ENCODE measurements at places on chromosomes 12 and 14. TPM values are rescaled to one million over a fixed set of nuclear protein-coding genes. Genes with fewer than 3 reads are reported as not detected.

- H3K4me3 ChIP-seq: no peak overlapping the region
- no peaks in the 10 kb centered on the region for H3K36me3 ChIP-seq
- peaks cover 16% of the 10 kb centered on the region for H3K4me1 ChIP-seq
- H3K27me3 ChIP-seq: no peaks in the 10 kb centered on the region
These were observed 15.9 kb downstream of the TAOK3 start for GRCh38 chr12:118356809-118357256.

- H3K4me3 ChIP-seq: peak within 1 kb of the TSS; percentile 83
- no peaks in the 10 kb centered on the region for H3K27me3 ChIP-seq
- peaks cover 47% of the 10 kb centered on the region for H3K4me1 ChIP-seq
- DNase-seq: peak; percentile 77
- H3K27ac ChIP-seq: peak within 1 kb of the TSS; percentile 95
These were observed at the start of gene ACVR1B for GRCh38 chr12:51951199-51951842. ACVR1B (plus strand) TSS chr12:51951699; CDS start chr12:51951744, 45 bp downstream.

DNA sequence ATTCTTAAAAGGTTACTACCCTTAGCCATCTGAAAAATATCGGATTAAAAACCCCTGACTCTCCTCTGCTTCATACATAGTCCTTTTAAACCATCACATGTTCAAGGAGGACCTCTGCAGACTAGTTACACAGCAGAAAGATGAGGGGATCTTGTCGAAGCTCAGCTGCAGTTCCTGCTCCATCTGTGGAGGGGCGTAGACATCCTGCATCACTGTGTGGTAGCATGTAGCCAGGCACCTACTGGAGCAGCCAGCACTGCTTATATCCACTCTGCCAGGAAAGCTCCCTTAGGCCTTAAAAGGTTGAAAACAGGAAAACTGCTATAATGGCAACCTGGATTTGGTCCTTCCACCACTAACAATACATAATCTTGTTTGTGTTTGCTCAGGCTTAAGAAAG lies 57.6 kb upstream of the STRN3 start:
- H3K36me3 ChIP-seq: no peaks in the 10 kb centered on the region
- no peak overlapping the region for H3K4me3 ChIP-seq
- H3K4me1 ChIP-seq: peaks cover 3% of the 10 kb centered on the region
- no peak overlapping the region for H3K27ac ChIP-seq

AJUBA gene
- total RNA-seq: 5.0 TPM

GRCh38 chr12:67892259-67893021 lies 96.8 kb upstream of the IFNG-AS1 start:
- no peaks in the 10 kb centered on the region for H3K27me3 ChIP-seq
- peak overlapping the region; percentile 69 for H3K27ac ChIP-seq
- peaks cover 23% of the 10 kb centered on the region for H3K4me1 ChIP-seq
- H3K4me3 ChIP-seq: no peak overlapping the region

- no peaks in the 10 kb centered on the region for H3K27me3 ChIP-seq
- no peak for DNase-seq
- no peaks in the 10 kb centered on the region for H3K36me3 ChIP-seq
- no peak overlapping the region for H3K27ac ChIP-seq
These were observed 166.2 kb downstream of the PTPRO start for GRCh38 chr12:15488481-15488880.

DNA sequence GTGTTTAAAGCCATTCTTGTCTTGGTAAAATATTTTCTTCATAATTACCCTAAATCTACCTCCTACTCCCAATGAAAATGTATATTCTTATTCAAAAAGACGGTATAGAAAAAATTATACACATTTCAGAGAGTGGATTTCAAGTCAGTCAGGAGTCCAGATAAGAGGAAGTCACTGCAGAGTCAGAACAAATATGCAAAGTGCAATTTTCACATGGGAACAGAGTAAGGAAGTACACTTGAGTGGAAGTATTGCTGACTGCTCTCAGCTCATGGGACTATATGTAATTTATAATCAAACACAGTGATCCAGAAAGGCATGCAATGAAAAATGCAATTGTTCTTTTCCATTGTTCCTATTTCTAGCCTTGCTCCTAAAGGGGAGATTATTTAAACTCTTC lies 1128.0 kb downstream of the AACS start:
- no peaks in the 10 kb centered on the region for H3K36me3 ChIP-seq
- peaks cover 9% of the 10 kb centered on the region for H3K27me3 ChIP-seq
- no peak overlapping the region for H3K4me3 ChIP-seq
- no peak for DNase-seq
- H3K27ac ChIP-seq: no peak overlapping the region
- H3K4me1 ChIP-seq: no peaks in the 10 kb centered on the region

DNA sequence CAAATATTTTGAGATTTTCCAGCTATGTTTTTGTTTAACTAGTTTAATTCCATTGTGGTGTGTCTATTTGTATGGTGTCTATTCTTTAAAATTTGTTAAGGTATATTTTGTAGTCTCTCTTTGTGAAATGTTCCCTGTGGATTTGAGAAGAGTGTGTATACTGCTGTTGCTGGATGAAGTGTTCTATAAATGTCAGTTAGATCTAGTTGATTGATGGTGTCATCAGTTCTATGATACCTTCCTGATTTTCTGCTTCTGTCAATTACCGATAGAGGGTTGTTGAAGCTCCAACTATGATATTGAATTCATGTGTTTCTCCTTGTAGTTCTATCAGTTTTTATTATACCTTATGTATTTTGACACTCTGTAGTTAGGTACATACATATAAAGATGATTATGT lies 53.1 kb downstream of the FUT8 start:
- H3K27ac ChIP-seq: no peak overlapping the region
- no peak overlapping the region for H3K4me3 ChIP-seq
- H3K27me3 ChIP-seq: no peaks in the 10 kb centered on the region
- no peak for DNase-seq
- H3K36me3 ChIP-seq: no peaks in the 10 kb centered on the region

- no peaks in the 10 kb centered on the region for H3K4me1 ChIP-seq
- no peaks in the 10 kb centered on the region for H3K27me3 ChIP-seq
- H3K36me3 ChIP-seq: no peaks in the 10 kb centered on the region
- no peak for DNase-seq
- H3K27ac ChIP-seq: no peak overlapping the region
- no peak overlapping the region for H3K4me3 ChIP-seq
These were observed 52.0 kb upstream of the CRY1 start for GRCh38 chr12:107145397-107145796.

DNA sequence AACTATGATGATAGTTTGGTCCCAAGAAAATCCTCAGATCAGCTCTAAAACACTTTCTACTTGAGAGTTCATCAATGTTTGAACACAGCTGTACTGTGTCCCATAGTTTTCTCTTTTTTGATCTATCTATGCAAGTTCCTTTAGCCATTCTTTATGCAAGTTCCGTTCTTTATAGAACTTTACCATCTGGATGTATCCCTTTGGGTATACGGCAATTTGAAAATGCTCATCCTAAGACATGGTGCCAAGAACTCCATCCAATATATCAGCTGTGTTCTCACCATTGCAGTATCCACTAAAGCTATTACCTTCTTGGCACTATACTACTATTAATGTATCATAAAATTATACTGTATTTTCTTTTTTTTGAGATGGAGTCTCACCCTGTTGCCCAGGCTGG lies 276.9 kb downstream of the NOVA1 start:
- no peaks in the 10 kb centered on the region for H3K4me1 ChIP-seq
- H3K27ac ChIP-seq: no peak overlapping the region
- DNase-seq: no peak
- H3K4me3 ChIP-seq: no peak overlapping the region
- no peaks in the 10 kb centered on the region for H3K27me3 ChIP-seq

CLEC1B gene
- 0.53 TPM for total RNA-seq

GRCh38 chr12:98699586-98699985 lies 54.5 kb downstream of the APAF1 start:
- peaks cover 19% of the 10 kb centered on the region for H3K36me3 ChIP-seq
- peaks cover 6% of the 10 kb centered on the region for H3K4me1 ChIP-seq
- no peak overlapping the region for H3K27ac ChIP-seq
- no peaks in the 10 kb centered on the region for H3K27me3 ChIP-seq
- DNase-seq: no peak

GRCh38 chr12:106030210-106031071 lies 108.3 kb downstream of the NUAK1 start:
- DNase-seq: no peak
- no peaks in the 10 kb centered on the region for H3K4me1 ChIP-seq
- H3K4me3 ChIP-seq: no peak overlapping the region
- H3K36me3 ChIP-seq: no peaks in the 10 kb centered on the region

DNA sequence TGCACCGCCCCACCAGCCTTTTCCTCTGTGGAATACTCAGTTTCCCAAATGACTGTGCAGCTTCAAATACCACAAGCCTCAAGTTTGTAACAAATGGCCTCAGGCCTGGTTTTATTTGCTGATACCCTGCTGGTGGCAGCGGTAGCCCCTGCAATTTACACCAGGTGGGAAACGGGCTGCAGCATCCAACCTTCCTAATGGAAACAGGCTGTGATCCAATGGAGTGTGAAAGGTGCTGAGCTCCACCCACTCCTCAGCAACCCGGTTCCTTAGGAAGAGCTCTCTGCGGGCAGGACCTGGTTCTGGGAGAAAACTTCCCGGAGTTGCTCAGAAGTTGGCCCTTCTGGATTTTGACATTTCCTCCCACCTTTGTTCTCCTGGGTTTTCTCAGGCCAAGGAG lies 41.7 kb upstream of the LTA4H start:
- H3K4me1 ChIP-seq: no peaks in the 10 kb centered on the region
- no peak overlapping the region for H3K27ac ChIP-seq
- no peaks in the 10 kb centered on the region for H3K36me3 ChIP-seq
- DNase-seq: no peak
- H3K27me3 ChIP-seq: no peaks in the 10 kb centered on the region
- H3K4me3 ChIP-seq: no peak overlapping the region

DNA sequence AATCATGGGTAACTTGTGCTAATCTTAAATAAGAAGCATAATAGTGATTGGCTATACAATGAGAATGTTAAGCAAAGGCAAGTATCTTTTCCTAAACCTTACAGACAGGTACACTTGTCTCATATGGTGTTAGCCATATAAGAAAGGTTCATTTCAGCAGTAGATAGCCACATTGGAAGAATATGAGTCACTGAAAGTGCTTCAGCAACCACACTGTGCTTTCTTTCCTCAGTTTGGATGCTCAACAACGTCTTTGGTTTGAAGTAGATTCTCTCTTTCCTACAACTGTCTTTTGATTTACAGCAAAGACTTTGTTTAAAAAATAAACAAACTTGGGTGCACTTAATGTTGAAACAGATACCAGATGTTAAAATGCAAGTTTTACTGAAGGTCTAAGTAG lies 8.9 kb downstream of the DDHD1 start:
- H3K4me3 ChIP-seq: no peak overlapping the region
- DNase-seq: no peak
- H3K27me3 ChIP-seq: no peaks in the 10 kb centered on the region
- no peak overlapping the region for H3K27ac ChIP-seq
- no peaks in the 10 kb centered on the region for H3K4me1 ChIP-seq

DNA sequence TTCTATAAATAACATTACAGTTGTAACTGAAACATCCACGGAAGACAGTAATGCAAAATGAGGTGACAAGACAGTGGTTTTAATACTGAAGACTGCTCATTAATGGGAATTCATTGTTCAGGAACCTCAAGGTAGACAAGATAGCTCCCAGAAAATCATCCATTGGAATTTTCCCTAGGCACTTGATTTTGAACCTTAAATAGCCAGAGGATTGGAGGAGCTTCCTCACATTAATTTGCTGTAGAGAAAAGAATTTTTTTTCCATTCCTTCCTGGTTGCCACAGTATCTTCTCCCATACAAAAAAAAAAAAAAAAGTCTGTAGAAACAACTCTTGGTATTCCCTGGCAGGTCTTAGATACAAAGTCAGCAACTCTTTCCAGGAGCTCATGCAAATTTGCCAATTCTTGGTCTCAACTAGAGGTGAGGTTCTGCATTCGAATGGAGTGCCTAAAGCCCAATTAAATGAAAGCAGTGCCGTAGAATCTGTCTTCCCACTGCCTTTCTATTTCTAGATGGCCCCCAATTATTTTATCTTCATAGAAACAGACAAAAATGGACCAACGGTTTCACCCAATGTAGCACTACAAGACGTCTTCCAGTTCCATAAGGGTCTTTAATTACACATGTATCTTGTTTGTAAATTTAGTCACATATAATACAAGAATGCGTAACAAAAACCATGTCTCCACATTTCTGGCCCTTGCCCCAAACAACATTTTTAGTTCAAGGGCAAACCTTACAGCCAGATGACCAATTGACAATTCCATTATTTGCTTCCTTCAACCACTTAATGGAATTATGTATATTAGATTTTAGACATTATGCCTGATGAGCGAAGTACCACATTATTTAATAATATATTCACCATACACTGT lies 13.5 kb downstream of the SLC38A2 start:
- no peaks in the 10 kb centered on the region for H3K27me3 ChIP-seq
- H3K4me3 ChIP-seq: no peak overlapping the region
- DNase-seq: no peak
- peaks cover 50% of the 10 kb centered on the region for H3K36me3 ChIP-seq

PTHLH gene
- total RNA-seq: not detected

DNA sequence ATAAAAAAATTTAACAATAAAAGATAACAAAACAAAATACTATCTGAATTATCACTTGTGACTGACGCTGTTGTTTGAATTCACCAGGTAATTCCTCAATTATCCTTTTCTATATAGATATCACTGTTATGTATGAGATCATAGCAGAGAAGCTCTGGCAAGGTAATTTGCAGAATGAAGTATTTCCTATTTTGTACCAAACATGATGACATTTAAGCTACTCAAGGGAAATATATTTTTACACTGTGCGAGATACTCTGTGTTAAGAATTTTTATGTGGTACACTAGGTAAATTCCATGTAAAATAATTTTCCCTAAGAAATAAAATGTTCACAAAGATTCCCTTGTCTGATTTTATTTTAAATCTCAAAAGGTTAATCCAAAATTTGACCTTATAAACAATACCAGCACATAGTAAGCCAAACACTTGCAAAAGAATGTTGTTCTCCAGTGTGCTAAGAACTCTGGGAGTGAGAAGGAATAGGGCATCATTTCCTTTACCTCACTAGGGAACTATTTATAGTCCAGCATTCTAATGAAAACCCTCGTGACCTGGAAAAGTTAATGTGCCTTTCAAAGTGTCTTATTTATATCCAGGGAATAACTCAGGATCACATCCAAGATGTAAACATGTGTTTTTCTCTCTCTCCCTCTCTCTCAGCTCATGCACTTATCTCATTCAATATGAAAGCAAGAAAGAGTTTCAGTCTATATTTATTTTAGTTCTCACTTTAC lies 115.2 kb upstream of the RAP1B start:
- H3K27me3 ChIP-seq: no peaks in the 10 kb centered on the region
- no peaks in the 10 kb centered on the region for H3K36me3 ChIP-seq
- H3K4me3 ChIP-seq: no peak overlapping the region
- no peak for DNase-seq
- peaks cover 6% of the 10 kb centered on the region for H3K4me1 ChIP-seq

INHBC gene
- not detected for total RNA-seq

PELI2 gene
- total RNA-seq: 5.6 TPM

JAG2 gene
- total RNA-seq: 15.8 TPM

Measured in gastrocnemius medialis (tissue), 4 donors.